ENCODE measurements at places on chromosomes 3 and 15.

- DNase-seq = peak; percentile 38
These were observed 125.7 kb downstream of the EEFSEC start for GRCh38 chr3:128278761-128279600.

- DNase-seq = no peak
These were observed 653.6 kb downstream of the NLGN1 start for GRCh38 chr3:174051191-174051590.

- no peak for DNase-seq
These were observed 55.9 kb upstream of the MCTP2 start for GRCh38 chr15:94175420-94175819.

DNA sequence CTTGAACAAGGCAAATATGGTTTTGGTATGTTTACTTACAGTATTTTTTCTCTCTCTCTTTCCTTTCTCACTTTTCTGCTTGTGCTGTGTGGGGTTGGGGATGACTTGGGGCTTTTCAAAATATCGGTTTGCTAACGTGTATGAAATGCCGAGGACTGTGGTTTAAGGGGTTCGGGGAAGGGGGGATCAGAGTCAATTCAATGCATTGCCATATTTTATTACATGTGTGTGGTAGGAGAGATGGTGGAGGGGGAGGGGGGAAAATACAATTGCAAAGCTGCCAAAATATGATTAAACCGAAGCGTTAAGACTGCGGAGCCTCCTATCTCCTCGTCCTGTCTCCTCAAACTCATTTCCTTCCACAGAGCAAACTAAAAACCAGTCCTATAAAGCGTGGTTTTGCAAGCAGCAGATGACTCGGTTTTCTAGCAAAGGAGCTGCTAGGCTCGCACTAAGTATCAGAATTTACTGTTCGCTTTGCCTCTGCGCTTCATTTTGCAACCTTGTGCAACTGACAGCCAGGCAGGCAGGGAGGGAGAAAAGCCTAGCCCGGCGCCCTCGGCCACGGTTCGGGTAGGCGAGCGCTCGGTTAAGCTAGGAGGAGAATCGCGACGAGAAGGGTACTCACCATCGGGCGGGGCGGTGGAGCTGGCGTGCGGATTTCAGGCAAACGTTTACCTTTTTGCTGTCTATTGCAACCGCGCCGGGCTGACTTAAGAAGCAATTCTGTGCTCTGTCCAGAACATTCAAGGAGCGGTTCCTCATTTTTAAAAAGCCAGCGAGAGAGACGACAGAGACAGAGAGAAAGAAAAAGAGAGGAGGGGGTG lies 4.0 kb upstream of the NR2F2 start:
- no peak for DNase-seq

- no peak for DNase-seq
These were observed 38.7 kb downstream of the RAB27A start for GRCh38 chr15:55250941-55251340.

DNA sequence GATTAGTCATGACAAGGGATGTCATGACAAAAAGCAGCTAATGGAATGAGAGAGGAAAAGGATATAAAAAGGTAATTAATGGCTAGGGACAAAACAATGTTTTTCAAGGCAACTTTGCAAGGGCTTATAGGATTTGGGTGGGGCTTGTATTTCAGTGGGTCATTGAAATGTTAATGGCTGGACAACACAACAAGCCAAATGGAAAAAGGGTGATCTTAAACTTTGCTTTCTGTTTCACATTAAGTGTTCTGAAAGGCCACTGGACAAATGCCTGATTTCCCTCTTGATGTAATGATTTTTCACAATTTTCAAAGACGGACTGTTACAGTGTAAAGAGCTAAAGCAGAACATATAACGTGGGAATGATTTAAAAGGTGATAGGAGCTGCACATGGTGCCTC lies 345.0 kb downstream of the TUSC7 start:
- DNase-seq = no peak

DNA sequence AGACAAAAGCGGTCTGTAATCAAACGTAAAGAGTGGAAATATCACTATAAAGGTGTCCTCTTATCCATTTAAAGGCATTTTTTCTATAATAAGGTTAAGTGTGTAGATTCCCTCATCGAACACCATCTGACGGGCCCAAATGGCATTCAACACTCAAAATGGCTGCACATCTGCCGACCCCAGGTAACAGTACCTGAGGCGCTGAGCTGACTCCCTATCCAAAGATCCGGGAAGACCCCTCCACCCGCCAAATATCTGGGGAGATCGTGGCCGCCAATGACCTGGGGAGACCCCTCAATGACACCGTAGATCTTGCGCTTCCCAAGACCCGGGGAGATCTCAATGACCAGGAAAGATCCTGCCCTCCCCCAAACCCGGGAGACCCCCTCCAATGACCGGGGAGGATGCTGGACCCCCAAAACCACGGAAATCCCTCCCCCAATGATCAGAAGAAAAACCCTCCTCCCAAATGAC lies 476 bp downstream of the IP6K2 start:
- no peak for DNase-seq

DNA sequence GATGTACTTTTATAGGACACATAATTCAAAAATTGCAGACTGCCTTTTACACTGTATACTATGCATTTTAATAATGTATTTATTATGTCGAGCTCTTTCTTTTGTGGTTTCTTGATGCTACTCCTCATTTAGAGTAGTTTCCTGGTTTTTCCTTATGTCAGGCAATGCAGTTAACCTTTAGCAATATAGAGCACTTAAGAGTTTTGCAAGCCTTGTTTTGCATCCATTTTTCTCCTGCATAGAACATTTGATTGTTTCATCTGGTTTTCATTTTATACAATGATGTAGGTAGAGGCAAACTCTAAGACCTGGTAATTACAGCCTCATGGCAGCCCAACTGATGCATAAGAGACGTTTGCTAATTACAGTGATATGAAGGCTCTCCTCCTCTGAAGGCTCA lies 86.3 kb downstream of the PDZRN3 start:
- no peak for DNase-seq

- DNase-seq = no peak
These were observed 62.7 kb upstream of the SLCO3A1 start for GRCh38 chr15:91790836-91791235.
